Large intestine (tissue), 12 donors: ENCODE measurements at places on chromosomes 1 and 21.
A peak's percentile ranks its signal among the peaks of the same experiment; 100 is the strongest.

DNA sequence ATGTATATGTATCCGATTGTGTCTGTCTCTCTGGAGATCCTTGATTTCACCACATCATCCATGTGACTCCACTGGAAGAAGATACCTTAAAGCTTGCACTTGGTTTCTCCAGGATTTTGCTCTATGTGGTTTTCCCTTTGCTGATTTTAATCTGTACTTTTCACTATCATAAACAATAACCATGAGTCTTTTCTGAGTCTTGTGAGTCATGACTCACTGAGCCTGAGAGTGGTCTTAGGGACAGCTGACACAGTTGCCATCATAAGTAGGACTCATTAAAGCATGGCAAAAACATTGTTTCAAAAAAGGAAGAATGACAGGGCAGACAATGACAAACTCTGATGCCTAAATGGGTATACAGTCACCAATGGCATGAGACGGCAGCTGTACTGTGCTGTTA, 226.2 kb downstream of the AKT3 start:
- no peak for DNase-seq

GRCh38 chr1:50279622-50280330, 143.5 kb downstream of the DMRTA2 start:
- DNase-seq: peak; percentile 17

DNA sequence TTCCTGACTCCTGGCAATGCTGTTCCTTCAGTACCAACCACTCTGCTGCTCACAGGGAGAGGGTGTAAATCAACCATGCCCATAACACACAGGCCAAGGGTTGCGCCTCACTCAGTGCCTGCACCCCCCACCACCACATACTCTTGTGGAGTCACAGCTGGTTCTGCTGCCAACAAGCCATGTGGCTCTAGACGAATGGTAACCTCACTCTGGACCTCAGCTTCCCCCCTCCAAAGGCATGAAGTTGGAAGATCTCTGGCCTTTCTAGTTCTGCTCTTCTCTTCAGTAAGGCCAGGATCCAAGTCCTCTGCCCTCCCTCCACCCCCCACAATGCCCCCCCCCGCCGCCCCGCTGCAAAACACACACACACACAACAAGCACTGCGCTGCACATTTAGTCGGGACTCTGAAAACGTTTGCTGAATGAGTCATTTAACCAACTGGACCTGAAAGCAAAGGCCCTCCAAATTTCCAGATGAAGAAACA, 1.7 kb upstream of the GLIS1 start:
- no peak for DNase-seq

GRCh38 chr1:228849011-228849541, 113.8 kb downstream of the RHOU start:
- DNase-seq: peak; percentile 93

- no peak for DNase-seq
These were observed 6.6 kb downstream of the H6PD start for GRCh38 chr1:9240914-9241820.
